Endothelial cell of umbilical vein (primary cell): ENCODE measurements at places on chromosomes 16 and 17. TPM values are rescaled to one million over a fixed set of nuclear protein-coding genes. Genes with fewer than 3 reads are reported as not detected.
A peak's percentile ranks its signal among the peaks of the same experiment; 100 is the strongest.

- H3K4me1 ChIP-seq = no peaks in the 10 kb centered on the region
- H3K4me3 ChIP-seq = no peak overlapping the region
These were observed 14.5 kb upstream of the RASD1 start for GRCh38 chr17:17510456-17511292.

GRCh38 chr16:35188288-35189155, 1729.1 kb downstream of the TP53TG3F start:
- no peak overlapping the region for H3K27ac ChIP-seq
- H3K4me3 ChIP-seq = no peak overlapping the region
- H3K27me3 ChIP-seq = no peaks in the 10 kb centered on the region
- no peaks in the 10 kb centered on the region for H3K4me1 ChIP-seq

GRCh38 chr17:68939195-68939594, 16.0 kb downstream of the ABCA8 start:
- no peak overlapping the region for H3K4me3 ChIP-seq
- no peaks in the 10 kb centered on the region for H3K36me3 ChIP-seq
- peak; percentile 90 for DNase-seq
- H3K27me3 ChIP-seq = no peaks in the 10 kb centered on the region

DNA sequence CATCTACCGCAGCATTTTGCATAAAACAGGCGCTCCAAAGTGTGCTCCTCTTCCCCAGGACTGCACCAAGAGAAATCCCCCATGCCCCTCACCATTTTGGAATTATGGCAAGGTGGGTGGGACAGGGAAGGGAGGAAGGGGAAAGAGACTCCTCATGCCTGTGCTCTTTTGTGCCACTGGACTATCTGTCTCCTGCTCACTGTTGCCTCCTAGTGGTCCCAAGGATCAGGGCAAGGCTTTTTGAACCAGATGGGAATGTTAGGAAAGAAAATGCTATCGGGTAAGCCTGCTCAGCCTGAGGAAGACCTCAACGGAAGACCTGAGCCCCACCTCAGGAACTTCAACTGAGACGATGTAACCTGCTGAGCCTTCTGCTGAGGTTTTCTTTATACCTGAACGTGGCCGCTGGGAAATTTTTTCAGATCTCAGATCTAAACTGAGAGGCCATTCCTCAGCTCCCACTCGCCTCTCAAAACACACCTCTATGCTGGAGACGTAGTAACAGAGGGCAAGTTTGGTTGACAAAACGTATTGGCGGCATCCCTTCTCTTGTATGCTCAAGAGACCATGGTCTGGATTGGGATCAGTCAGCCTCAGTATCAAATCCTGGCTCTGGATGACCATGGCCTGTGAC, 58.3 kb downstream of the SPACA3 start:
- no peak overlapping the region for H3K27ac ChIP-seq
- no peaks in the 10 kb centered on the region for H3K4me1 ChIP-seq
- H3K36me3 ChIP-seq = no peaks in the 10 kb centered on the region
- no peak overlapping the region for H3K4me3 ChIP-seq

DNA sequence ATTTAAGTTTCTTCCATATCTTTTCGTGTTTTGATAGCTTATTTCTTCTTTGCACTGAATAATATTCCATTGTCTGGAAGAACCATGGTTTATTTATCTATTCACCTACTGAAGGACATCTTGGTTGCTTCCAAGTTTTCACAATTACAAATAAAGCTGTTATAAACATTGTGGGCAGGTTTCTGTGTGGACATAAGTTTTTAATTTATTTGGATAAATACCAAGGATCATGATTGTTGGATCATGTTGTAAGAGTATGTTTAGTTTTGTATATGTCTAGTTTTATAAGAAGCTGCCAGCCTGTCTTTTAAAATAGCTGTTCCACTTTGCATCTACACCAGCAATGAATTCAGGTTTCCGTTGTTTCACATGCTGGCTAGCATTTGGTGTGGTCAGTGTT, 339.4 kb downstream of the CDH11 start:
- H3K27ac ChIP-seq = no peak overlapping the region
- H3K4me1 ChIP-seq = no peaks in the 10 kb centered on the region
- no peaks in the 10 kb centered on the region for H3K27me3 ChIP-seq
- H3K36me3 ChIP-seq = no peaks in the 10 kb centered on the region
- no peak for DNase-seq
- H3K4me3 ChIP-seq = no peak overlapping the region

DNA sequence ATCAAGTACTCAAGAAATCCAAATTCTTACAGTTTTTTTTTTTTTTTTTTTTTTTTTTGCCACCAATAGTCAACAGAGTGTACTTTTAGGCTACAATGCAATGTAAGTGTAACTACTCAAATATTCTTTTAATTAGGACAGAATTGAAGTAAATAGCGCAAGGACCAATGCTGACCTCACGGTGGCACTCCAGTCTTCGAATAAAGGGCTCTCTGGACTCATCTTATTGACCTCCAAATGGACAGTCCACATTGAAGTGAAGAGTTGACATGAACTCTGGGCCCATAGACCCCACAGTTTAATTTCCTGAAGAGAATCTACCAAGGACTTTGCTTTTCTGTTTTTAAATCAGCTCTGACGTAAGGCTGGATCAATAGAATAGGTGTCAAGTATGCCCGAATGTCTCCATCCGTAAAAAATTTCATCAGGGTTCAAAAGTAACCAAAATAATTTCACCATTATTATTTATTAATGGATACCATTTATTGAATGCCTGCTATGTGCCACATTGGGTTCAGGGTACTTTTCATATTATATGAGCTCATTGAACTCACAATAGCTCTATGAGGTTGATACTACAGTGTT, 7.3 kb upstream of the DDX52 start:
- H3K36me3 ChIP-seq = no peaks in the 10 kb centered on the region
- no peaks in the 10 kb centered on the region for H3K27me3 ChIP-seq
- H3K4me1 ChIP-seq = peaks cover 30% of the 10 kb centered on the region
- H3K27ac ChIP-seq = peak overlapping the region; percentile 80

- peaks cover 3% of the 10 kb centered on the region for H3K27me3 ChIP-seq
- no peaks in the 10 kb centered on the region for H3K4me1 ChIP-seq
- no peak overlapping the region for H3K4me3 ChIP-seq
- H3K36me3 ChIP-seq = no peaks in the 10 kb centered on the region
- H3K27ac ChIP-seq = no peak overlapping the region
These were observed 80.7 kb downstream of the DNAH3 start for GRCh38 chr16:21069986-21070385.

DNA sequence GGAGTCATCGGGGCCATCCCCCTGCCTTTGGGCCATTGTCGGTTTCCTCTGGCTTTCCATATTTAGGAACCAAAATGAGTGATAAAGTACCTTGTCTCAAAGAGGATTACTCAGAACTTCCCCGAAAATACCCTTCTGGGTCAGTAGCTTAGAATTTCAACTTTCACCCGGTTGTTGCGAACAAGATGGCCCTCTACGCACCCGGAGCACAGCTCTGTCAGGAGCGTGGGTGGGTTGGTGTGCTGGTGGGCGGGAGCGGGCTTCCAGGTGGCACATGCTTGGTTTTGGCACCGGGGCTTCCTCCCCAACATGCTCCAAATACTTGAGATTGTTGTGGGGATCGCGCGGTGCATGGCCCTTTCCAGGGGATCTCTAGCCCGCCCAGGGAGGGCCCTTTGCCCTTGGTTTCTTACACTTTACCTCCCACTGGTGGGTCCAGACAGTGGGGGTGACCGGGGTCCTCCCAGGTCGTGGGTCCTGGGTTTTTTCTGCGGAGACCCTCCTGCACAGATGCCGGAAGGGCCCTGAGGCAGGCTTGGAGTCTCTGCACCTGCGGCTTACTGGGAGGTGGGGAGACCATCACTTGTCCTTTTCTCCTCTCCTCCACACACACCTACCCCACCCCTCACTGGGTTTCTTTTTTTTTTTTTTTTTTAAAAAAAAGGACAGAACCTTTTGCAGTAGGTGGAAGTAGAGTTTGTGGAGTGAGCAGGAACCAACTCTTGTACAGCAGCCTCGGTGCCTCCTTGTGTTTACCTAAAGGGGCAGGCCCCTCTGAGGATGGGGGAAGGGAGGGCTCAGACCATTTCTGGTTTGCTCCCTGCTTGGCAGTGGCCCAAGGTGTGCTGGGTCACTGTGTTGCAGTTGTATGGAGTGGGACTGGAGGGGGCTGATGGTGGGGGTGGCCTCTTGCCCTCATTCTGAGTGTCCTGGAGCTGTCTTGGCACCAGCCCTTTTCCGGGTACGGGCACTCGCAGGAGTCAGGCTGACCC, 142.1 kb downstream of the SEC14L1 start:
- no peaks in the 10 kb centered on the region for H3K36me3 ChIP-seq
- H3K4me1 ChIP-seq = peaks cover 22% of the 10 kb centered on the region
- no peak overlapping the region for H3K27ac ChIP-seq
- peaks cover 2% of the 10 kb centered on the region for H3K27me3 ChIP-seq
- DNase-seq = no peak

GRCh38 chr16:73304008-73304774, 256.3 kb upstream of the ZFHX3 start:
- H3K4me3 ChIP-seq = no peak overlapping the region
- no peak overlapping the region for H3K27ac ChIP-seq
- DNase-seq = no peak
- H3K27me3 ChIP-seq = no peaks in the 10 kb centered on the region
- no peaks in the 10 kb centered on the region for H3K36me3 ChIP-seq

GRCh38 chr16:78216166-78216745, 116.8 kb downstream of the WWOX start:
- no peaks in the 10 kb centered on the region for H3K27me3 ChIP-seq
- H3K4me1 ChIP-seq = no peaks in the 10 kb centered on the region
- H3K27ac ChIP-seq = no peak overlapping the region
- no peak overlapping the region for H3K4me3 ChIP-seq
- no peaks in the 10 kb centered on the region for H3K36me3 ChIP-seq

GRCh38 chr16:56226845-56227525, 35.7 kb downstream of the GNAO1 start:
- H3K27ac ChIP-seq = no peak overlapping the region
- H3K4me3 ChIP-seq = no peak overlapping the region
- no peak for DNase-seq
- no peaks in the 10 kb centered on the region for H3K4me1 ChIP-seq
- H3K27me3 ChIP-seq = no peaks in the 10 kb centered on the region
- H3K36me3 ChIP-seq = no peaks in the 10 kb centered on the region

- DNase-seq = no peak
- H3K4me1 ChIP-seq = peaks cover 13% of the 10 kb centered on the region
- H3K4me3 ChIP-seq = no peak overlapping the region
- no peaks in the 10 kb centered on the region for H3K27me3 ChIP-seq
- no peak overlapping the region for H3K27ac ChIP-seq
- H3K36me3 ChIP-seq = no peaks in the 10 kb centered on the region
These were observed 13.3 kb upstream of the RMI2 start for GRCh38 chr16:11331967-11332366.

GRCh38 chr16:86245895-86246294, 264.4 kb upstream of the FOXF1 start:
- H3K27ac ChIP-seq = no peak overlapping the region
- peaks cover 14% of the 10 kb centered on the region for H3K27me3 ChIP-seq
- H3K36me3 ChIP-seq = no peaks in the 10 kb centered on the region
- H3K4me3 ChIP-seq = no peak overlapping the region
- no peak for DNase-seq

- H3K4me1 ChIP-seq = no peaks in the 10 kb centered on the region
- H3K4me3 ChIP-seq = no peak overlapping the region
- H3K27ac ChIP-seq = no peak overlapping the region
- no peaks in the 10 kb centered on the region for H3K36me3 ChIP-seq
These were observed 481.4 kb upstream of the EEF2KMT start for GRCh38 chr16:5578980-5579379.

GRCh38 chr16:25523183-25523582, 168.6 kb upstream of the HS3ST4 start:
- H3K27ac ChIP-seq = no peak overlapping the region
- H3K4me3 ChIP-seq = no peak overlapping the region

- H3K27ac ChIP-seq = no peak overlapping the region
- H3K27me3 ChIP-seq = no peaks in the 10 kb centered on the region
- no peaks in the 10 kb centered on the region for H3K36me3 ChIP-seq
- H3K4me1 ChIP-seq = no peaks in the 10 kb centered on the region
- DNase-seq = no peak
- no peak overlapping the region for H3K4me3 ChIP-seq
These were observed 3.4 kb upstream of the HP start for GRCh38 chr16:72050769-72051464.

- H3K27me3 ChIP-seq = no peaks in the 10 kb centered on the region
- DNase-seq = no peak
- no peaks in the 10 kb centered on the region for H3K4me1 ChIP-seq
- no peak overlapping the region for H3K27ac ChIP-seq
- H3K36me3 ChIP-seq = no peaks in the 10 kb centered on the region
- H3K4me3 ChIP-seq = no peak overlapping the region
These were observed 278.3 kb downstream of the KCNJ2 start for GRCh38 chr17:70447588-70447987.

DNA sequence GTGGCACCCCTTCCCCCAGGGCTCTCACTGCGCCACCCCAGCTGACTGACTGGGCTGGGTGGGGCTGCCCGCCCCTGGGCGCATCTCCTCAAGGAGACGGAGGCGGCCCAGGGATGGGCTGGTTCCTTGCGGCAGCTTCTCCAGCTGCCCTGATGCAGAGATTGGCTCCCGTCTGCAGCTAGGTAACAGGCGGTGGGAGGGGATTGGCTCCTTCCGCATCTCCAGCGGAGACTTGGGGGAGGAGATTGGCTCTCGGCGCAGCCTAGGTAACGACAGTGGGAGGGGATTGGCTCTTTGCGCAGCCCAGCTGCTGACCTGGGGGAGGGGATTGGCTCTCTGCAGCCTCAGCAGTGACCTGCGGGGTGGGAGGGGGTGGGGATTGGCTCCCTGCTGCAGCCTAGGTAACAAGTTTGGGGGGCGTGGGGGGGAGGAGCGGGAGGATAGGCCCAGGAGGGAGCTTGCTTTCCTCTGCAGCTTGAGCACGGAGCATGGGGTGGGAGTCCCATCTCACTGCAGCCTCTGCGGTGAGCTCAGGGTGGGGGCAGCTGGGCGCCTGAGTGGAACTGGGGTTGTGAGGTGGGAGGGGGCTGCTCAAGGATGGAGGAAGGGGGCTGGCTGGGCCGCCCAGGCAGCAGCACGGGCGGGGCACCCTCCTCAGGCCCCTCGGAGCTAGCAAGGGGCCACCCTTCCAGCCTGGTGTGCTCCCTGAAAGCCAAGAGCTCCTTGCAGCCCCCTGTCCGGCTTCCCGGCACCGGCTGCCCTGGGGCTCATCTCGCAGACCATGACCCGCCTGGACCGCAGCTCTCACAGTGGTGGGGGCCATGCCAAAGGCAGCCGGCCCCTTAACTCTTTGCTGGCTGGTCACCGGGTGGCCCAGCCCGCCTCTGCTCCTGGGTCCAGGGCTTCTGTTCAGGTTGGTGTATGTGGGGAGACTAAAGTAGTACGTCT, 6.4 kb downstream of the NFE2L1 start:
- H3K4me3 ChIP-seq = no peak overlapping the region
- H3K27me3 ChIP-seq = no peaks in the 10 kb centered on the region
- DNase-seq = no peak
- H3K27ac ChIP-seq = no peak overlapping the region
- H3K36me3 ChIP-seq = peaks cover 49% of the 10 kb centered on the region
- peaks cover 47% of the 10 kb centered on the region for H3K4me1 ChIP-seq

GRCh38 chr16:73023752-73024570, 24.0 kb downstream of the ZFHX3 start:
- H3K36me3 ChIP-seq = no peaks in the 10 kb centered on the region
- H3K27ac ChIP-seq = no peak overlapping the region
- no peaks in the 10 kb centered on the region for H3K27me3 ChIP-seq
- no peak for DNase-seq
- H3K4me1 ChIP-seq = peaks cover 24% of the 10 kb centered on the region
- H3K4me3 ChIP-seq = no peak overlapping the region

- H3K27ac ChIP-seq = no peak overlapping the region
- no peak for DNase-seq
- H3K27me3 ChIP-seq = no peaks in the 10 kb centered on the region
These were observed 191.6 kb upstream of the GSE1 start for GRCh38 chr16:85421338-85422195.

Gene KDM8
- 8.4 and 8.9 TPM in 2 replicates for total RNA-seq

Gene KRT40
- not detected in 2 replicates for total RNA-seq

Gene PLEKHG4
- 23.9 and 26.6 TPM in 2 replicates for total RNA-seq

Gene WFIKKN1
- 0.28 and 0.40 TPM in 2 replicates for total RNA-seq

Gene ABCA8
- total RNA-seq = 0.60 and 1.7 TPM in 2 replicates

Gene TBX2
- not detected in 2 replicates for total RNA-seq

Gene CNTNAP1
- total RNA-seq = 3.6 and 44.8 TPM in 2 replicates
